ENCODE measurements at places on chromosomes 4 and X.

- DNase-seq: no peak
Measured at GRCh38 chrX:122565952-122566351, 618.1 kb upstream of the GRIA3 start.

- DNase-seq: no peak
Measured at GRCh38 chrX:120356084-120356483, 5.8 kb upstream of the ATP1B4 start.

- DNase-seq: no peak
Measured at GRCh38 chr4:4599481-4600275, 57.8 kb upstream of the STX18 start.

DNA sequence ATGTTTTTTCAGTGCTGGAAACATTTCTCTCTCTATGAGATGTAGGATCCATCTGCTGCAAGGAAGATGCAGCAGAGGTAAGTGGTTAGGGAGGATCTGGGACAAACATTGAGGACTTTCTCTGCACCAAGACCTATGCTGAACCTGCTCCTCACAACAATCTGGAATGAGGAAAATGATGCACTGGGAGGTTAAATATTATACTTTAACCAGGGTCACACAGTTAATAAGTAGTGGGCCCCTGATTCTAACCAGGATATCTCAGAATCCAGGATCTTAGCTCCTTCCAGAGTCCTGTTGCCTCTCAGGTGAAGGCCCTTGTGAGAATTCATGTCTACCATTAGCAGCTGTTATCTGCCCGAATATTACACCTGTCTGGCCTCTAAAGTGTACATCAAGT is 7.0 kb downstream of the CXCL9 start:
- no peak for DNase-seq

GRCh38 chrX:65463550-65463949 is 71.0 kb downstream of the LAS1L start:
- no peak for DNase-seq

- DNase-seq: no peak
Measured at GRCh38 chr4:13793020-13793710, 165.6 kb upstream of the BOD1L1 start.

- DNase-seq: no peak
Measured at GRCh38 chr4:87461281-87461700, 38.9 kb downstream of the NUDT9 start.

GRCh38 chrX:42531441-42531840 is 246.5 kb downstream of the PPP1R2C start:
- DNase-seq: no peak

- no peak for DNase-seq
Measured at GRCh38 chr4:170057866-170058265, 31.7 kb upstream of the MFAP3L start.

GRCh38 chr4:33086331-33086925 is 2366.3 kb downstream of the PCDH7 start:
- DNase-seq: no peak

Data from stimulated activated CD4-positive, alpha-beta T cell treated with anti-CD3 and anti-CD28 coated beads, Interleukin-2, amount 100 ng/mL, for 24 hours (primary cell).